Osteocyte (in vitro differentiated cells): ENCODE measurements at places on chromosomes 3 and 15. TPM values are rescaled to one million over a fixed set of nuclear protein-coding genes. Genes with fewer than 3 reads are reported as not detected.

DNA sequence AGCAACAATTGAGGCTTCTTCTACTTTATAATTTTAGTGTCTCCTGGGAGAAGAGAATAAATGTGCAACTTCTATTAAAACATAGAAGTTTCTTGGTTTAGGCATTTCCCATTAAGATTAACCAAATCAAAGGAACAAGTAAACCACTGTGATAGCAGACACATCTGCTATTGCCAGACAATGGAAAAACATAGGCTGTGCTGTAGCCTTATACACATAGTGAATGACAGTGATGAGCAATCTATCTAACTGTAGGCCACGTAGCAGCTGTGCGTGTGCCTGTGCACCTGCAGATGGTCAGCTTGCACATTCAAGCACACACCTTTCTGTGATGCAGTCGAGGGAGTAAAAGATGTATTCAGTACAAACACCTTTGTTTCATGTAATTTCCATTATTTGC lies 32.7 kb downstream of the GNB4 start:
- DNase-seq: no peak

GRCh38 chr3:153897025-153897723 lies 224.0 kb upstream of the ARHGEF26 start:
- no peak for DNase-seq

DNA sequence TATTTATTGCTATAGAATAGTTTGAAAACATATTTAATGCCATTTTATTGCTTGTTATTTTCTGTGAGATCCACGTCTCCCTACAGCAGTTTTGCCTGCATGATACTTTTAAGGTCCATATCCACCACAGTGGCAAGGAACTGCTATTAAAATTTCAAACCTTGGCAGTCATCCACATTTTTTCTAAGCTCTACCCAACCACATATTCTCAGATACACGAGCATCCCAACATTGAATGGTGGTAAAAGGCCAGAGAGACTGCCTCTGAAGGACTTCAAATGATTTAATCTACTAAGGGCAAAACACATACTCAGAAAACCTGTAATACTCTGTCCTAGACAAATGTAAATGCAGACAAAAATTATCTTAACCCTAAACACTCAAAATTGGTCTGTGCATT lies 173.1 kb downstream of the ERC2 start:
- DNase-seq: no peak

GRCh38 chr3:13887495-13888300 lies 7.8 kb upstream of the WNT7A start:
- no peak for DNase-seq

DNA sequence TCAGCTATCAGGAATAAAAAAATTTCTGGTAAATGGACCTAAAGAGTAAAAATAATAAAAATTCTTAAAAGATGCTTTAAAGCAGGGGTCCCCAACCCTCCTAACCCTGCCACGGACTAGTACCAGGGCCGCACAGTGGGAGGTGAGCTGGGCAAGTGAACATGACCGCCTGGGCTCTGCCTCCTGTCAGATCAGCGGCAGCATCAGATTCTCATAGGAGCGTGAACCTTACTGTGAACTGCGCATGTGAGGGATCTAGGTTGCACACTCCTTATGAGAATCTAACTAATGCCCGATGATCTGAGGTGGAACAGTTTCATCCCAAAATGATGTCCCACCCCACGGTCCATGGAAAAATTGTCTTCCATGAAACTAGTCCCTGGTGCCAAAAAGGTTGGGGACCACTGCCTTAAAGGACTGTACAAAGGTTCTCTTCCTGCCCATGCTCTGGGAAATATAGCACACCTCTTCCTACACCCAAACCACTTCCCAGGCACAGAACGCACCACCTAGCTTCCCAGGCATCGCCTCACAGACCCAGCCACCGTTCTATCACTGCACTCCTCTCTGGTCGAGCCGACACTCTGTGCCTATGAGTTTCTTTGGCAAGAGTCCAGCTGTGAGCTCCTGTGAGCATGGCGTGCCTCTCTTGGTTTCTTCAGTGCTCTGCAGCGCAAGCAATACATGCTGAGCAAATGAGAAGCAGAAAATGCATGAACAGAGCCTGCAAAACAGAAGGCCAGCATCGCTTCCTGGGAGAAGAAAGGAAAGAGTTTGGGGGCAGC lies 104.9 kb downstream of the OCA2 start:
- no peak for DNase-seq

EPHB1 gene
- total RNA-seq: 0.75 and 1.1 TPM in 2 replicates

GRCh38 chr3:109851854-109852253 lies 514.5 kb upstream of the DPPA4 start:
- DNase-seq: no peak

DNA sequence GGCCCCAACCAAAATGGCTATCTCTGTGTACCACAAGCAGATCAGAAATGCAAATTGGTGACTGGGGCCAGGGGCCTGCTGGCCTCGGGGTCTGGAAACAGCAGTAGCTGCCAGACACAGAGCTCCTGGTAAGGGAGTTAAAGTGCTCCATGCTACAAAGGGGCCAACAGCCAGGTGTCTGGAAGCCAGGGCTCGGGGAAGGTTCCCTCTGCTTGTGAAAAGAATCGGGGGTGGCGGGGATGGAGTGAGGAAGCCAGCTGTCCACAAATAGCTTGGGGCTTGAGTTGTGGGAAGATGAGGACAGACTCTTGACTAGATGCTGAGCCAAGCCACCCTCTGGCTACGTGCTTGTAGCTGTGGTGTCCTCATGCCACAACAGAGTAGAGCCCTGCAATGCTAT lies 39.3 kb downstream of the CHRD start:
- DNase-seq: no peak

DNA sequence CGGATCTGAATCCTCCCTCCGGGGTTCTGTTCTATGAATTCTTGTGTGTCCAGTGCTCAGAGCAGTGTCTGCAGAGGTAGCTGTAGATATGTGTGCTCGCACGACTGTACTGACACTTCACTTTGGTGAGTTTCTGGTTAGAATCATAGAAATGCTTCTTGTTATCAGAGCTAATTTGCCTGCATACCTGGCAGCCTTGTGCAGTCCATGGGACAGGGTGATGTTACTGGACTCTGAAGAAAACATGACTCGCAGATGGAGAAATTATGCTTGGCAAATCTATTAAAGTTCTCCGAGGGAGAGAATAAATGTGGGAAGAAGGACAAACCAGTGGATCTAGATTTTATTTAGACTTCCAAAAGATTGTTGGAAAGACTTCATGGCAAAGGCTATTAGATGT lies 12.2 kb downstream of the CGNL1 start:
- no peak for DNase-seq

CLRN1 gene
- not detected in 2 replicates for total RNA-seq

DNA sequence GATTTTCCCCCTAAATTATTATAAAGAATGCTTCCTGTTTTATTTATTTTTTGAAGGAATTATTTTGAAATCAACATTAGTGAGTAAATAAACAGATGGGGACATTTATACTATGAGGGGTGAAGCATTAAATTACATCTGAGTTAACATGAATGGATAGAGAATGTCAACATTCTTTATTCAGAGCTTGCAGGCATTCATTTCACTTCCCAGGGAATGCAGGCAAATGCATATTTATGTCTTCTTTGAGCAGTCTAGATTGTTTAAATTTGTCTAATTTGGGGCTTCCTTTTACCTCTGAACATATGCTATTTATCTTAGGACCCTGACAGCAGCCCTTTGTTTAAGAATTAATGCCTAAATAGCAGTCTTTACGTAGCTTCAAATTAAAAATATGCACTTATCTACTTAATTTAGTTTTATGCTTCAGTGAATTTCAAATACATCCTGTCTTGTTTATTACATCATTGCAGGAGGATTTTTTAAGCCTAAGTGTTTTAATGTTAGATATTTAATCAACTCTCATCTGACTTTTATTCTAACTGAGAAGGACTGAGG lies 630.5 kb upstream of the LMCD1 start:
- DNase-seq: no peak
